ENCODE measurements at places on chromosomes 4 and X.

- DNase-seq: no peak
Observed at GRCh38 chrX:26845056-26845455, 618.1 kb downstream of the PPP4R3C start.

- no peak for DNase-seq
Observed at GRCh38 chr4:148344941-148345340, 97.3 kb downstream of the NR3C2 start.

- DNase-seq: peak; percentile 71
Observed at GRCh38 chrX:103733017-103733416, 22.3 kb downstream of the TMEM31 start.

GRCh38 chrX:68060506-68061205 lies 372.6 kb downstream of the OPHN1 start:
- no peak for DNase-seq

DNA sequence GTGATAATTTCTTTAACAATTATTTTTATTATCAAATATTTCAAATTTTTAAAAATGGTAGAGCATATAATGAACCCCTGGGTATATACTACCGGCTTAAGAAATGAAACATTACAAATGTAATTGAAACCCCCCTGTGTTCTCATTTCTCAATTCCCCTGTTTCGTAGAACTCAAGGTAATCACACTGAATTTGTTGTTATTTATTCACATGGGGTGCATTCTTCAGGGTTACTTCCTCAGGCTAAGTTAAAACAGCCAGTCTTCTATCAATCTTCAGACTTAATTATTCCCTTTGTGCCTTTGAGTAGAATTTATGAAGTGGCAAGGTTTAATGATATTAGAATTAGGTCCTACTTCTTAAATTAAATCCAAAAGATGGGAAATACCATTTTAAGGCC lies 128.2 kb downstream of the ANAPC10 start:
- no peak for DNase-seq

GRCh38 chr4:183610613-183611012 lies 48.4 kb downstream of the RWDD4 start:
- DNase-seq: peak; percentile 68
